ENCODE measurements at places on chromosomes 6 and 20.

- DNase-seq = no peak
Observed at GRCh38 chr20:3798373-3798768, 2.3 kb downstream of the CDC25B start.

DNA sequence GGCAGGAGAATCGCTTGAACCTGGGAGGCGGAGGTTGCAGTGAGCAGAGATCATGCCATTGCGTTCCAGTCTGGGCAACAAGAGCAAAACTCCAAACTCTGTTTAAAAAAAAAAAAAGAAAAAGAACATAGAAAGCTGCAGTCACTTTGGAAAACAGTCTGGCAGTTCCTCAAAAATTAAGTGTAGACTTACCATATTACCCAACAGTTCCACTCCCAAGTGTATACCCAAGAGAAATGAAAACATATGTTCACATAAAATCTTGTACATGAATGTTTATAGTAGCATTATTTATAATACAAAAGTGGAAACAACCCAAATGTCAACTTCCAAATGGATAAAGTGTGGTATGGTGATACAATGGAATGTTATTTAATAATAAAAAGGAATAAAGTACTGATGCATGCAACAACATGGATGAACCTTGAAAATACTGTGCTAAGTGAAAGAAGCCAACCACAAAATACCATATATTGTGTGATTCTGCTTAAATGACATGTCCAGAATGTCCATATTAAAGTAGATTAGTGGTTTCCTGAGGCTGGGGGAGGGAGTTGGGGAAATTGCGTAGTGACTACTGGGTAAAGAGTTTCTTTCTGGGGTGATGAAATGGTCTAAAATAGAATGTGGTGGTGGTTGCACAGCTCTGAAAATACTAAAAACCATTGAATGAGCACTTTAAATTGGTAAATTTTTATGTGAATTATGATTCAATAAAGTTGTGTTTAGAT lies 62.9 kb downstream of the SUN5 start:
- no peak for DNase-seq

DNA sequence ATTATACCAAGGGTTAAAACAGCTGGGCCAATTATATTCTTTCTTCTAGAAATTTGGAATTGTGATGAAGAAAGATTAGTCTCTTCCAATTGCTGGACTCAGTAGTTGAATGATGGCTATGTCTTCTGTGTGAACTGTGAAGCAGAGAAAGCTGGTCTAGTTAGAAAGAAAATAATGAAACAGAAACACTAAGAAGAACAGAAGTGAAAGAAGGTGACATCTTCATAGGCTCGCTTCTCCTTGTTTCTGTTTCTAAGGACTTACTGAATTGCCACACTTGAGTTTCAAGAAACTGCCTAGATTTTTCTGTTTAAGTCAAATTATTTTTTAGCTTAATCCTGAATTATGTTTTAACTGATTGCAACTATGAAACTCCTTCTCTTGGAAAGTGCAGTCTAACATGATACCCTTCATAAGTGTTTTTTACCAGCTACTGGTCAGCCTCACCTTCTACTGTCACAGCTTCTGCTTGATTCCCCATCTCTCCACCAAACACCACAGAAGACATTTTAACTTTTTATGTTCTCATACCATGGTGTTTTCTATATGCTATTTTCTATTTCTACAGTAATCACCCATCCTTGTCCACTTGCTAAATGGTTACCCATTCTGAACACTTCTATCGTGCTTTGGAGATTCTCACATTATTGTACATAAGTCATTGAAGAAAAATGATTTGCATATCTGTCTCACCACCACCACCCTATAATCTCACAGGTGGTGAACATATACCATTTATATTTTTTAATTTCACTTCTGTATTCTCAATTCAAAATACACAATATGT lies 268.8 kb downstream of the GRIK2 start:
- no peak for DNase-seq

- DNase-seq = peak; percentile 81
Observed at GRCh38 chr20:19757487-19758132, 448 bp upstream of the RIN2 start.

Data from NCI-H1092 treated with DMSO at 0.1 percent for 48 hours (cell line).